ENCODE measurements at places on chromosomes 11 and 22.

GRCh38 chr11:134501406-134502152 is 89.5 kb upstream of the B3GAT1 start:
- no peak for DNase-seq

DNA sequence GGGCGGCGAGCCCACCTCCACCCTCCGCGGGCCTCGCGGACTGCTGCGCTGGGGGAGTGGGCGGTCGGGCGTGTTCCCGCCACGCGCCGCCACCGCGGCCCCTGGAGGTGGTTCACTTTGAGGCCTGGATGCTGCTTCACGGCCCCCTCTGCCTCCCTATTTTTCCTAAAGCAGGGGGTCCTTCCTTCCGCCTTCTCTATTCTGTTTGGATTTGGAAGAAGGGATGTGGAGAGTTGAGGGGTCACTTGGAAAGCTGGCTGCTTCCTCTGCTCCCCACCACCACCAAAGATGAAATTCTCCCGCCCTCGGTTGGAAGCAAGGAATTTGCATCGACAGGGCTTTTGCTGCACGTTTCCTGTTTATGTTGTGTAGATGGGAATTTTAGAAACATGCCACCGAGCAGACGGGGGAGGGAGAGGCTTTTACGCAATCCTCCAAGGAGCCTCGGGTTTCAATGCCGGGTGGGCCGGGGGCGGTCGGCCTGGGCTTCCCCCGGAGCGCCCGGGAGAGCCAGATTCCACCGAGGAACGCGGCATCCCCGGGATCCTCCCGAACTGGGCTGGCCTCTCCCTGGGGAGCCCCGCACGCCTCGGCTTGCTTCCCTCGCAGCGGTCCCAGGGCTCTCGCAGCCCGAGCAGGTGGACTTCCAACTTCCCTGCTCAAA is 403 bp upstream of the SBF2 start:
- DNase-seq, result no peak

DNA sequence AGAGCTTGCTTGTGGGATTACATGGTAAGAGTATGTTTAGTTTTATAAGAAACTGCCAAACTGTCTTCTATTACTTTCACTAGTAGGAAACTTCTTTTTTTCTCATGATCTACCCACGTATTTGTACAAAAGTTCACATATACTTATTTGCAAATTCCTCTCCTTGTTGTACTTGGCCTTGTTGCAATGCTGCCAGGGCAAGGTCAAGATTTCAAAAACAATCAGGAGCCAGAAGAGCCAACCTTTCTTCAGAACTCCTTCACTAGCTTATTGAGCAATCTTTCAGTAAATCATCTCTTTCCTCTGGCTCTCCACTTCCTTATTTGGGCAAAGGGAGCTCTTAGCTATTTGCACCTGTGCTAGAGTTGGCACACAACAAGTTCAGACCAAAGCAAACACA is 9.7 kb downstream of the SRSF8 start:
- no peak for DNase-seq

DNA sequence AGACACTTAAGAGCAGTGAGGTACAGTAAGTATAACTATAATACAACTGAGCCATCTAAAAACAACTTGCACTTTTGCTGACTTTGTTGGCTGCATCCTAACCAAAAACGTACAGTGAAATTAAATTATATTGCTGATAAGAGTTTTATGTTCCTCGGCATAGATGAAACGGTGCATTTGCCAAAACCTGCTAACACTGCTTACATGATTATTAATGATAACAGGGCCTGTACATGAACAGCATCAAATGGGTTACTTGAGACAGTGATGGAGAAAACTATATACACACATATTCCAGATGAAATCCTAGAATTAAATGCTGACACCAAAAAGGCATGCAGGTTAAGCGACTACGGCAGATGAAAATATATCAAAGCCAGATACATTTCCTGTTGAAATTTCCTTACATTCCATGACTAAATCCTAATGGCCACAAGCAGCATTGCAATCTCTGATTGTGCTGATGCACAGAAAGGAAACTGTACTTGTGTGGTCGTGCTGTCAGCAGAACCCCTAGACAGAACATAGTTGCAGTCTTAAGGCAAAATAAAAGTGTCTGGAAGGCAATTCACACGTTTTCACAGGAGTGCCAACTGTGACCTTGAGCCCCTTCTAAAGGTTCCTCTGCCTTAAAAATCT is 143.9 kb downstream of the CADM1 start:
- no peak for DNase-seq
